Prostate gland (tissue), 2 donors: ENCODE measurements at places on chromosomes 3 and 15.

DNA sequence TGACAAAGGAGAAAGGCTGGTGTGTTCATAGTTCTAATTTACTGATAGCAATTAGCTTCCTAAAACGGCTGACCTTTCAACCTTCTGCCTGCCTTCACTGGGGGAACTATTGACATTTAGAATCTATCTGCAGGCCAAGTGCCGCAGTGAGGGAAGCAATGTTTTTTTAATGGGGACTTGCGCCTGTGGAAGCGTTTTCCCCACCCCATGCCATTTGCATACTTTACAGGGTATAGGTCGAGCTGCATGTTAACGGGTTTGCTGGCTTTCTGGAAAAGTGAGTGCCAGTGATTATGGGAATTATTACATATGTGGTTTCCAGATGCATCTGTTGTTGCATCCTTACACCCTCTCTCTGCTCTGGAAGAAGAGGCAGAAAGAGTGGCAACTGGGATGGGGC, 180.1 kb downstream of the RAB11A start:
- no peak for DNase-seq
- no peaks in the 10 kb centered on the region for H3K27me3 ChIP-seq
- H3K36me3 ChIP-seq = no peaks in the 10 kb centered on the region
- H3K27ac ChIP-seq = no peak overlapping the region
- no peaks in the 10 kb centered on the region for H3K4me1 ChIP-seq
- H3K4me3 ChIP-seq = no peak overlapping the region

DNA sequence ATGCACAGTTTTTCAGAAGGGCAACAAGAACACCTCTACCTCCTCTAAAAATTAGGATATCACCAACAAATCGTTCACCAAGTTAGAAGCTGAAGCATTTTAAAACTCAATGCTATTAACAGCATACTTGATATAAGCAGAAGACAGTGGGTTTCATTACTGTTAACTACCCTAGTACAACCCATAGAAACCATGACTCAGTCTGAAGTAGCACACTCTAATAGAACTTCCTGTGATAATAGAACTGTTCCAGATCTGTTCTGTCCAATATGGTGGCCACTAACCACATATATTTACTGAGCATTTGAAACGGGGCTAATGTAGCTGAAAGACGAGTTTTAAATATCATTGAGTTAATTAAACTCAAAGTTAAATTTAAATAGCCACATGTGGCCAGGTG, 1075.6 kb downstream of the FHIT start:
- H3K27ac ChIP-seq = no peak overlapping the region
- no peaks in the 10 kb centered on the region for H3K4me1 ChIP-seq
- no peaks in the 10 kb centered on the region for H3K27me3 ChIP-seq

- no peak for DNase-seq
- no peak overlapping the region for H3K4me3 ChIP-seq
- no peaks in the 10 kb centered on the region for H3K36me3 ChIP-seq
- no peak overlapping the region for H3K27ac ChIP-seq
- H3K4me1 ChIP-seq = no peaks in the 10 kb centered on the region
- H3K27me3 ChIP-seq = no peaks in the 10 kb centered on the region
These were observed 48.5 kb downstream of the EFHB start for GRCh38 chr3:19885468-19885867.

DNA sequence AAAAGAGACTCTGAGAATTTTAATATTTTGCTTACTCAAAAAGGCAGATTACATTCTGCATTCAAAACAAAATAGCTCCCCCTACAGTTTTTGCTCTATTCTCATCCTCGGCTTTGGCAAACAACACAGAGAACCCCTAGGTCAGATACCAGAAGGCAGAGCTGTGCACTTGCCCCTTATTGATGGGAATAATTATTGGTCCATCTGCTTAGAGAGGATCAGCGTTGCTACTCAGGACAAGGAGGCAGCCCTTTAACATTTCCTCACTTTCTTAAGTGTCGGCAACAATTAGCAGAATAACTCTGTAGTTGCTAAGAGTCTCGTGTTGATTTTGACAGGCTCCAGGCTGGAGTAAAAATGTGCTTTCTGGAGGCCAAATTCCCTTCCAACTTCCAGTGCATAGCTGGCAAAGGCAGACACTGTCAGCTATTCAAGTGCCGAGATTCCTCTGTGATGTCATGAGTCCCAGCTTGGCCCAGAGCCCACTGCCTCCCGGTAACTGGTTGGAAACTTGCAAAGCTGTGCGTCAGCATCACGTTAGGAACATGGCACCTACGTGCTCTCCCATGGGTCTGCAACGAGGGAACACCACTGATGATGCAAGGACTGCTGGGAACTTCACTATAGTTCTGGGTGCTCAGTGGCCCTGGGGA, 482.7 kb upstream of the ADAMTS9 start:
- H3K4me3 ChIP-seq = no peak overlapping the region
- no peaks in the 10 kb centered on the region for H3K4me1 ChIP-seq
- peak; percentile 24 for DNase-seq
- no peak overlapping the region for H3K27ac ChIP-seq

DNA sequence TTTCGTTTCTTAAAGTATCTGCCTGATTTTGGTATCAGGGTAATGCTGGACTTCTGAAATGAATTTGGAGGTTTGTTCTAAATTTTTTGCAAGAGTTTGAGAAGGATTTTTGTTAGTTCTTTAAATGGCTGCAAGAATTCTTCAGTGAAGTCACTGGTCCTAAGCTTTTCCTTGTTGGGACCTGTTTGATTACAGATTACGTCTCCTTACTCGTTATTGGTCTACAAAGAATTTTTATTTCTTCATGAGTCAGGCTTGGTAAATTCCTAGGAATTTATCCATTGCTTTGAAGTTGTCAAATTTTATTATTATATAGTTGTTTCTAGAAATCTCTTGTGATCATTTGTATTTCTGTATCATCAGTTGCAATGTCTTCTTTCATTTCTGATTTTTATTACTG, 196.0 kb downstream of the DPH6 start:
- no peak for DNase-seq
- H3K27me3 ChIP-seq = no peaks in the 10 kb centered on the region
- H3K4me1 ChIP-seq = no peaks in the 10 kb centered on the region
- no peaks in the 10 kb centered on the region for H3K36me3 ChIP-seq
- no peak overlapping the region for H3K27ac ChIP-seq

GRCh38 chr3:26623419-26624208, 1.0 kb downstream of the LRRC3B start:
- no peak overlapping the region for H3K4me3 ChIP-seq
- DNase-seq = no peak
- H3K27me3 ChIP-seq = peaks cover 13% of the 10 kb centered on the region
- H3K36me3 ChIP-seq = no peaks in the 10 kb centered on the region
- no peaks in the 10 kb centered on the region for H3K4me1 ChIP-seq

GRCh38 chr3:154658000-154658399, 228.0 kb upstream of the GPR149 start:
- H3K36me3 ChIP-seq = no peaks in the 10 kb centered on the region
- no peak overlapping the region for H3K27ac ChIP-seq
- H3K4me1 ChIP-seq = no peaks in the 10 kb centered on the region
- H3K4me3 ChIP-seq = no peak overlapping the region

DNA sequence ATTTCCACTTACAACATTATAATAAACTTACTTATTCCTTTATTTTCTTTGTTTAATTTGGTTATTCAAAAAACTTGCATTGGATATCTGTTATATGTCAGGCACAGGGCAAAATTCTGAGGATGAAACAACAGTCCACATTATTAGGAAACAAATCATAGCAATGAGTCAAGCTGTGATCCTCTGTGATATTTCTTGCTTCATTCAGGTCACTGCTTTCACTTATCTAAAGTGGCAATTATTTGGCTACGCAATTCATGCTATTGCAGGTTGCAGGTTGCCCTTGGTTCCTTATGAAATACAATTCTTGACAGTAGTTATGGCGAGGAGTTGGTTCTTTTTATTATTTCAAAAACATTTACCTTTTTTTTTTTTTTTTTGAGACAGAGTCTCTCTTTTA, 66.4 kb upstream of the CNTN6 start:
- no peak overlapping the region for H3K4me3 ChIP-seq
- no peaks in the 10 kb centered on the region for H3K36me3 ChIP-seq
- DNase-seq = no peak
- H3K27ac ChIP-seq = no peak overlapping the region
- H3K4me1 ChIP-seq = no peaks in the 10 kb centered on the region

- no peaks in the 10 kb centered on the region for H3K36me3 ChIP-seq
- no peak overlapping the region for H3K27ac ChIP-seq
- no peak for DNase-seq
- no peaks in the 10 kb centered on the region for H3K4me1 ChIP-seq
- H3K4me3 ChIP-seq = no peak overlapping the region
These were observed 345.3 kb downstream of the CHST2 start for GRCh38 chr3:143464850-143465249.

- no peak overlapping the region for H3K4me3 ChIP-seq
- H3K27me3 ChIP-seq = no peaks in the 10 kb centered on the region
- DNase-seq = no peak
- no peak overlapping the region for H3K27ac ChIP-seq
These were observed 69.9 kb downstream of the COL8A1 start for GRCh38 chr3:99708207-99708745.

- H3K4me3 ChIP-seq = no peak overlapping the region
- H3K36me3 ChIP-seq = no peaks in the 10 kb centered on the region
- H3K27ac ChIP-seq = no peak overlapping the region
- no peaks in the 10 kb centered on the region for H3K4me1 ChIP-seq
These were observed 36.8 kb downstream of the CA12 start for GRCh38 chr15:63344731-63345390.
